ENCODE measurements at places on chromosomes 5 and 9.

GRCh38 chr9:131024978-131025868 is 16.2 kb downstream of the LAMC3 start:
- DNase-seq = no peak

- DNase-seq = peak; percentile 66
Measured at GRCh38 chr5:102296178-102296817, at the start of gene SLCO4C1. Gene SLCO4C1, minus strand, starts transcription at chr5:102296284. Its CDS starts 22 bp downstream, at chr5:102296262.

DNA sequence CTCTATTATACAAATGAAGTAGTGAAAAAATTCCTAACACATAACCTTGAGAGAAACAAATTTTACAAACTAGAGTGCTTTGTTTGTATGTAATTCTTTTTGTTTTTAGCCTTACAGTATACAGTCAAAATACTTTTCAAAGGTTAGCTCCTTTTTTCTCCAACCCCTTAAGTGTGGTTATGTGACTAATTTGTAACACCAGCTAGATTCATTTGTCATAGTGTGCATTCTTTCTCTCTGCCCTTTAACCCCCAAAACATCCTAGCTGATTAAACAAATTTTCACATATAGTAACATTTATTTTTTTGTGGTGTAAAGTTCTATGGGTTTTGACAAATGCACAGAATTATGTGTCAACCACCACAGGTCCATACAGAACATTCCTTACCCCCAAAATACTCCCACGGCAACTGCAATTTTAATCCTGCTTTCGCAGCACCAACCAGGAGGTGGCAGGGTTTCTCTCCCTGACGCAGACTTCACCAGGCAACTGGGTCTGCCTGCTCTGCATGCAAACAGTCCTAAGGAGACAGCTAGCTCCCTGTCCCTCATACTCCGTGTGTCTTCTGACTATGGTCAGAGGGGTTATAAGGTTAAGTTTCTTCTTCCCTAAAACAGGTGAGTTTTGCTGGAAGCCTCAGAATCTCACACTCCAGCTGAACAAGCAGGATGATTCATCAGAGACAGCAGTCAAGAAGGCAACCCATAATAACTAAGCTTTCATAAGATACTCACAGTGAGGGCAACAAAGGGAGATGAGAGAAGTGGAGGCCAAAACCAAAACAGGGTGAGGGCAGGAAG is 44.5 kb upstream of the NR5A1 start:
- DNase-seq = peak; percentile 4

GRCh38 chr5:102663749-102664530 is 91.2 kb upstream of the PAM start:
- no peak for DNase-seq

DNA sequence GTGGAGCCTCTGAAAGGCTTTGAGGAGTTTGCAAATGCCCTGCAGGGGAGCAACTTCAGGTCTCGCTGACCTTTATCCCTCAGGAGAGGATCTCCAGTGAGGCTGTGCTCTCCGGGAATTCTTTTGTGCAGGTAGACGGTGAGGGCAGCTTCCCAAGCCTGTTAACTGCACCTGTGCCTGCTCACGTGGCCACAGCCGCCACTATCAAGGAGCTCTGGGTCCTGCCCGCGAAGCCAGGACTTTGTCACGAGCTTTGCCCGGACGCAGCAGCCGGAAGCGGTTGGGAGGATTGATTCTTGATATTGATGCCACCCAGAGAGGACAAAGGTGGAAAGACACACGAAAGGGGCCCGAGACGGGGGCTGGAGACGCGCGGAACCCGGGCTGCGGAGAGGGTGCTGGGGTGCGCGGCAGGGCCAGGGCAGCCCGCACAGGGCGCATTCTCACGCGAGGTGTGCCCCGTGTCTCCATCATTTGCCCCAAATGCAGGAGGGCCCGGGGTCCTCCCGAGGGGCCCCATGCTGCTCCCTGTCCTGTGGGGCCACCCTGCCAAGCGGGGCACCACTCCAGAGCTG is 18.2 kb downstream of the SLC9A3 start:
- no peak for DNase-seq

GRCh38 chr5:4058899-4059298 is 463.3 kb downstream of the IRX1 start:
- DNase-seq = no peak

GRCh38 chr5:172792701-172793570 is 21.9 kb upstream of the DUSP1 start:
- DNase-seq = no peak

DNA sequence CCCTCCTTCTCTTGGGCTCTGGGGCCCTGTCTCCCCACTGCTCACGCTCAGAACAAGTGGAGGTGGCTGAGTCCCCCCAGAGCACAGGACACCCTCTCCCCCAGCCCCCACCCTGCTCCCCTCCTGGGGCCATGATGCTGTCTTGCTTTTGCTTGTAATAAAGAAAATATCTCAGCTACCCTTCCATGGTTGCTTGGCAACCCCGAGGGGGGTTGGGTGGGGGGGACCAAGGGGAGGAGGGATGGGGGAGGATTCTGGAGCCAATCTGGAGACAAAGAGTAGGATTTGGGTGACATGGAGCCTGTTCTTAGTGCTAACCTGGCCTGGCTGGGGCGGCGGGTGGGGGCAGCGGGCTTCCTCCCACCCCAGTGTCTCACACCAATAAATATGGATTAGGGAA is 16.1 kb upstream of the CERCAM start:
- no peak for DNase-seq

GRCh38 chr5:180839935-180840334 is 21.1 kb downstream of the ZFP62 start:
- DNase-seq = no peak

DNA sequence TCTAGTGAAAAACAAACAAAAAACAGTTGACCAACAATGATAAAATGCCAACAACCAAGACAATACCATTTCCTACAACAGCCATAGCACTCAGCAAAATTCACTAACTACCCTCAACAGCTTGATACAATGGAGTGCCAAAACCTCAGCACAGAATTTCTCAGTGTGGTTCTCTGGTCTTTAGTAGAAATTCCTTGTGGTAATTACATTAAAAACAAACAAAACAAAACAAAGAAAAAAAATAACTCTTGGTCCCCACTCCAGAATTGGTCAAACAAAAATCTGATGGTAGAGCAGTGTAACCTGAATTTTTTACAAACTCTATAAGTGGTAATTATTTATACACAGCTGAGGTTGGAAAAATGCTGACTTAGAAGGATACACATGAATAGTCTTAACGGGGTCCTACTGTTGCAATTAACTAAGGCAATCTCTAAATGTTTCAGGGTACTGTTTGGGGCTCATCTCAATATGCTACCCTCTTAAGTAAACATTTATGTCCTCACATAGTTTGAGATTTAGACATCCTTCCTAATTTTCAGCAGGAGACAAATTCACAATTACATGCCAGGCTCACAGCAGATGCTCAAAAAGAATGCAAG is 13.8 kb downstream of the CSNK1A1 start:
- no peak for DNase-seq

DNA sequence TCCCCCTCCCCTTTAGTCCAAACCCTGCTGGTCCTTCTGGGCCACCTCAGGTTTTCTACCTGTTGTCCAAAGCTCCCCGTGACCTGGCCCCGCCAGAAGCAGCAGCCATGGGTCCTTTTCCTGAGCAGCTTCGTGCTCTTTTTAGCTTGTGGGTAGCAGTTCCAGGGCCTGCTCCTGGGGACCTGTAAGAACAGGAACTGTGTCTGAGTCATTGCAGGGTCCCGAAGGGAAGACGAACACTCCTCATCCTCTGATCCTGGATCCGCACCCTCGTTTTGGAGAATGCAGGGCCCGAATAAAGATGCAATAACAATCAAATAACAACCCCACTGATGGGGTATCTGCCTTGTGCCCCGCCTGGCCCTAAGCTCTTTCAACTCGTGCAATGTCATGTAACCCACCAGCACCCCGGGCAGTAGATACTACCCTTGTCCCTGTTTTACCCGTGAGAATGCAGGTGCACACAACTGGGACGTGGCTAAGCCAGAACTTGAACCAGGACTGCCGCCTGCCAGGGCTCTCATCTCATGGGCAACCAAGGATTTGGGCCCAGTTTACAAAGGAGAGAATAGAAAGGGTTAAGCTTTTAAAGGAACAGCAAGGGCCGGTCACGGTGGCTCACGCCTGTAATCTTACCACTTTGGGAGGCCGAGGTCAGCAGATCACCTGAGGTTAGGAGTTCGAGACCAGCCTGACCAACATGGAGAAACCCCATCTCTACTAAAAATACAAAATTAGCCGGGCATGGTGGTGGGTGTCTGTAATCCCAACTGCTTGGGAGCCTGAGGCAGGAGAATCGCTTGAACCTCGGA is 33.2 kb downstream of the NEK6 start:
- no peak for DNase-seq

- no peak for DNase-seq
Measured at GRCh38 chr5:75142566-75143136, 90.3 kb upstream of the GCNT4 start.

GRCh38 chr9:119788921-119789320 is 419.7 kb upstream of the BRINP1 start:
- no peak for DNase-seq

- DNase-seq = no peak
Measured at GRCh38 chr5:123599171-123599570, 87.2 kb downstream of the CSNK1G3 start.

- no peak for DNase-seq
Measured at GRCh38 chr9:123246534-123246933, 21.9 kb downstream of the STRBP start.

DNA sequence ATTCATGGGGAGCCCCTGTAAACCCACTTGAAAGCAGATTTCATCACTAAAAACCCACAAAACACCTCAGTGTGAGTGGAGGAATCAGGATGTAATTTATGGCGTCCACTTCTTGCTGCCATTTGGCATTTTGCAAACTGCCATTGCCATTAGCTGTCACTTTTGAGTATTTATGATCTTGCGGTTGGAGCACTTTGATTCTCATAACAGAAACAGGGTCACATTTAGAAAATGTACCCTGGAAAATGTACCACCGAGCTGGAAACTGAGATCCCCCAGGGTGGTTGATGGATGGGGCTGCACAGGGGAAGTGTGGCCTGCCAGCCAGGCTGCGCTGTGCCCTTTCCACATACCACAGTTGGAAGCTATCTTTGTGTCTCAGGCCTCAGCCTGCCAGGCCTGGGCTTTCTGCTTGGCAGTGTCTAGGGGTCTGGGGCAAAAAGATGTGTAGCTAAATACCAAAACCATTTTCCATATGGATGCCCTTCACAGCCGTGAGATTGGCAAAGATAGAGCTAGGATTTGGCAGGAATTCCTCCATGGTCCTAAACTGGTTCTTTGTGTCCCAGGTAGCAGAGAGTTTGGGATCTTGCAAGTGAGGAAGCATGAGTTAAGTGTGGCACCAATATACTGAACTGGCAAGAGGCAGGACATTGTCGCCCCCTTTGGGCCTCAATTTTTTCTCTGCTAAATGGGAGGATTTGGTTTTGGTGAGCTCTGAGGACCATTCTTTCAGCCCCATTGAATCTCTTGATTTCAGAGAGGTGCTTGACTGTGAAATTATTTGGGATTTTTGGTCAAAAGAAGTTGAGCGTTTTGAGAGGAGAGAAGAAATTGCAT is 46.2 kb downstream of the GALNT10 start:
- DNase-seq = no peak

- no peak for DNase-seq
Measured at GRCh38 chr5:141942185-141942857, 15.7 kb downstream of the PCDH12 start.

DNA sequence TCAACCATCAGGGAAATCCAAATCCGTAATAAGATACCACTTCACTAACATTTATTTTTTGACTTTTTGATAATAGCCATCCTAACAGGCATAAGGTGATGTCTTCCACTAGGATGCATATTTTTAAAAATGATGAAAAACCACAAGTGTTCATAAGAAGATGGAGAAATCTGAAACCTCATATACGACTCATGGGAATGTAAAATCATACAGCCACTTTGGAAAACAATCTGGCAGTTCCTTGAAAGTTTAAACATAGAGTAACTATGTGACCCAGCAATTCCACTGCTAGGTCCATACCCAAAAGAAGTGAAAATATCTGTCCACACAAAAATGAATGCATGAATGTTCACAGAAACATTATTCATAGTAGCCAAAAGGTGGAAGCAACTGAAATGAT is 431.0 kb downstream of the ENC1 start:
- DNase-seq = no peak

GRCh38 chr5:33850100-33850594 is 41.6 kb downstream of the ADAMTS12 start:
- no peak for DNase-seq

GRCh38 chr9:94983552-94983951 is 257.1 kb downstream of the AOPEP start:
- no peak for DNase-seq

Data from stimulated activated CD4-positive, alpha-beta T cell treated with anti-CD3 and anti-CD28 coated beads, Interleukin-4, amount 100 ng/mL, for 48 hours (primary cell).